ENCODE measurements at places on chromosomes 2 and 18.
A peak's percentile ranks its signal among the peaks of the same experiment; 100 is the strongest.

DNA sequence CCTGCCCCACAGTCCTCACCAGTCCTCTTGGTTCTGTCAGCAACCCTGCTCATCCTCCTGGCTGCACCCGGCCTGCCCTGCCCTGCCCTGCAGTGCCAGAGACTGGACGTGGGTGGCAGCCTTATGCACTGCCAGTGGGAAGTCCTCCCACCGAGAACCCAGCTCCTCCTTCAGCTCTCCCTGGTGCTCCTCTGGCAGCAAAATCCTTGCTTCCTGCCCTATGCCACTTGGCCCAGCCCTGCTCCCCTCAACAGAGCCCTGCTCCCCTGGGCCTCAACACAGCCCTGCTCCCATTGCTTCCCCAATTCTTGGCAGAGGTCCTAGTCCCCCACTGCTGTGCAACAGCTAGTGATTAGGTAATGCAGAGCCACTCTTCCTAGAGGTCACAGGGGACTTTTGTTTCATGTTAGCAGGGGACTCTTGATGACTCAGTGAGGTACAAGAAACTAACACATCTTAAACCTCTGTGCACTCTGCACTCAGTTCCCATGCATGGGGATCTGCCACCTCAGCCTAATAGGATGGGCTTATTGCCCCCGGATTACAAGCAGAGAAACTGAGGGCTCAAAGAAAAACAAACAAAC, 58.0 kb upstream of the EDAR start:
- no peak for DNase-seq

GRCh38 chr2:240437861-240438809, 2.7 kb downstream of the GPC1 start:
- peak; percentile 37 for DNase-seq

GRCh38 chr18:55764386-55764785, 176.4 kb upstream of the TCF4 start:
- no peak for DNase-seq

DNA sequence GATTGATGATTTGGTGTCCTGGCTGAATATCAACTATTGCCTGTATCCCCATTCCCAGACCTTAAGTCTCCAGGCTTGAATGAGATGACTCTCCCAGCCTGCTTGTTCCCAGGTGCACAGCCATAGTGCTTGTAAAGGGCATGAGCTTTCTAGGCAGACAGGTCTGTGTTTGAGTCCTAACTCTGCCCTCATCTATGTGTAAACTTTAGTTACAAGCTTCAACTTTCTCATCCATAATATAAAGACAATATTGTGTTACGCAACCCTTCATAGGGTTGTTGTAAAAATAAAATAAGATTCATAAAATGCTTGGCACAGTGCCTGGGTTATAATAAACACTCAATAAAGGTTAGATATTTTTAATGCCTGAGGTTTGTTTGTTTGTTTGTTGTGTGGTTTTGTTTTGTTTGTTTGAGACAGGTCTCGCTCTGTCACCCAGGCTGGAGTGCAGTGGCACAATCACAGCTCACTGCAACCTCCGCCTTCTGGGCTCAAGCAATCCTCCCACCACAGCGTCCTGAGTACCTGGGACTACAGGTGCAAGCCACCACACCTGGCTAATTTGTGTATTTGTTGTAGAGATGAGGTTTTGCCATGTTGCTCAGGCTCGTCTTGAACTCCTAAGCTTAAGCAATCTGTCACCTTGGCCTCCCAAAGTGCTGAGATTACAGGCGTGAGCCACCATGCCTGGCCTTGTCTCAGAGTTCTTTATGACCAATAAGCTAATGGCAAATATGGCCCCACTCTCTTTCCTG, 89.4 kb upstream of the MAPRE2 start:
- no peak for DNase-seq

- DNase-seq = no peak
These were observed 71.3 kb downstream of the ITGA4 start for GRCh38 chr2:181528441-181528840.

GRCh38 chr2:10005461-10006235, 37.7 kb upstream of the KLF11 start:
- no peak for DNase-seq

DNA sequence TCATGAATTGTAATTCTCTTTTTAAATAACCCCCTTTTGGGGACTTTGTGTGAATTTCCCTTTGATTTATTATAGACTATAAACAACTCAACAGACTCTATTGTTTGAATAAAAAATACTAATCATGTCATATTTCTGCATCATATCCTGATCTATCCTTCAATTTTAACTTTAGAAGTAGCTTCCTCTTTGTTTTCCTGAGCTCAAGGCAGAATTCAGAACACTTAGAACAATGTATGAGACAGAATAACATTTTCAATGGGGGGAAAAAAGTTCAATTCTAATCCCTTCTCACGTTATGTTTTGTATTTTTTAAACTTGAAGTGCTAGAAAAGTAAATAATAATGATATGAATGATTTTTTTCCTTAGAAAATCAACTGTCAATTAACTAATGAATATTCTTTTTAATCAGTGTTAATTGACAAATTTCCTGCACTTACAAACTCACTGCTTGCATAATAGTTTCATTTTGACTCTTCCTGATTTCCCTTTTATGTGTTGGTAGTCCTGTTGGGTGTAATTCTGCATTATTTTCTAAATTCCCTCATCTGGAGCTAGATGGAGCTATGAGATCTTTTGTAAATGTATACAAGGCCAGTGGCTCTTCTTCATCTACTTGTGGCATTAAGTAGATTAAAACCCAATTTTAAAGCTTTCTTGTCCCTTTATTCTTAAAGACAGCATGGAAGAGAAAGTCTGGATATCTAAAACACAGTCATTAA, 326.1 kb downstream of the PARD3B start:
- peak; percentile 4 for DNase-seq

DNA sequence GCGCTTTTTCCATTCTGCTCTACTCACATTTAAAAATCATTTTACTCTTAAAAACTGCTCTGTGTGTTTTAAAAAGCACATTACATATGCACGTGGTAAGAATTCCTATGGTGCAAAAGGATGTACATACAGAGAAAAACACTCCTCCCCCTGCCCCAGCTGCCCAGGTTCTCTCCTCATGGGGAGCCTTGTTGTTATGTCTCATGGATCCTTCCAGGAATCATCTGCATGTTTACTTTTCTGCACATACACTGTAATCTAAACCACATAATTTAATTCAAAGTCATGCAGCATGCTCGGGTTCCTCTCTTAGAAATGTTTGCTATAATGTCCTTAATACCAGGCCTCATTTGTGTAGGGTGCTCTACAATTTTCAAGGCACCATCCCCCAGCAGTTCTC, 243.3 kb downstream of the LOXHD1 start:
- DNase-seq = no peak

DNA sequence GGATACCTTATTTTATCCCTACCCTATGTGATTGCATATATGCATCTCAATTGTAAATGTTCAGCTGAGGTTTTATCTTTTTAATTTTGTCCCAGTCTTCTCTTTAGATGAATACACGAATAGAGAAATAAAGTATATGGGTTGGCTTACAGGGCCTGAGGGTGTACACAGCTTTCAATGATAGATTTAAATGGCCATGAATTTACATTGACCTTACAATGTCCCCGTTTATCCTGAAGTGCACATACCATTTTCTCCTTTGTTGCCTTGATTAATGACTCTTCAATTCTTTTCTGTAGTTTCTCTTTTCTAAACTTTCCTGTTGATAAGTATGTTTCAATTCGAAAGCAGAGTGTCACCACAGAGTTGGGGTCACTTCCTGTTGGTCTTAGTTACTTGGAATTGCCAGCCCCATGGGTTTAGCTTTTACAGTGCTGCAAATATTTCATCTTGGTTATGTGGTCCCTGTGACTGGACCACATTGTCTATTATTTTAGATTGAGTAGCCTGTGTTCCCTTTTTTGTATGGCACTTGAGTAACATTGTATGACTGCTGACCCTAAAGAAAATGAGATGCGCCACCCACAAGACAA, 1616.3 kb upstream of the ACVR2A start:
- DNase-seq = no peak

GRCh38 chr2:109407276-109408042, 206.3 kb downstream of the SEPTIN10 start:
- no peak for DNase-seq

DNA sequence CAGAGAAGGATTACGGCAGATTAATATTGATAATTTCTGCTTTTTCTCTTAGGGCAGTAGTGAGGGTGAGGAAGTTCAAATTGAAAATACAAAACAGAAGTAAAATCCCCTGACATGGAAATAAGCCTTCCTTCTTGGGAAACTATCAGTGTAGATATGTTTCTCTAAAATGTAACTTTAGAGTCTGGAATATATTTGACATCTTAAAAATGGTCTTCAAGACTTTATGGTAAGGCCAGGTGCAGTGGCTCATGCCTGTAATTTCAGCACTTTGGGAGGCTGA, 33.0 kb downstream of the INPP5D start:
- DNase-seq = no peak

DNA sequence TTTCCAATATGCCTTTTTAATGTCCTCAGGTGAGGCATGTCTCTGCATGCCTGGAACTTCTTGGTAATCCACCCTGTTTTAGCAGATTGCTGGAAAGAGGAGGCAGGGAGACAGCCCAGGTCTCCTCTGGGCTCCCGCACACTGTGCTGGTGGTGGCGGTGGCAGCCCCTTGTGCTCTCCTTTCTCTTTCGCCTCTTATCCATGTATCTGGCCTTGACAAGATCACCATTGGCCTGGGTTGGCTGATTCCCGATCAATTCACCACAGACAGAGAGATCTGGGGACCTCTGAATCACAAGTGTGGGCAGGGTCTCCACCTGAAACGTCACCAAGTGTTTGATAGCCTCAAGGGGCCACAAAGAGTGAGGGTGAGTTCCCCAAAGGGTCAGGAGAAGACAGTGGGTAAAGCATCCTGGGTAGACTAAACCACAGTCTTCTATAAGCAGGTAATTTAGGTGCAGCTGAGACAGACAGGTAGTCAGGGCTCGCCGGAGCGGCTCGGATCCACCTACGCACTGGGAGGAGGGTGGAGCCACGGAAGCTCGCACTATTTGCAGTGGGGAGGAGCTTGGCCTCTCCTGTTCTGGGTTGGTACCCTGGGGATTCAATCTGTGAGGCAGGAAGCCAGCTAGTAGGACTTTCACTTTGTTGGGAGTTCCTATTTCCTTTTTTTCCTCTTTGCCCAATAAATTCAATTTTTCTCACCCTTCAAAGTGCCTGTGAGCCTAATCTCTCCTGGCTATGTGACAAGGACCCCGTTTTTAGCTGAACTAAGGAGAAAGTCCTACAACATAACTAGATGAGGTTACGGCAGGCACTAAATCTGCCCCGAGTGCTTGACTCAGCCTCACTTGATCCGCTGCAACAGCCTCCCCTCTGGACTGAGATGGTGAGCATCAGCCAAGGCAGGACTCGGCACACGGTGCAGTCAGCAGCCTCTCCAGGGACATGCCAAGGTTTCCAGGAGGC, 57.6 kb downstream of the SLC4A3 start:
- peak; percentile 35 for DNase-seq

- no peak for DNase-seq
These were observed 127.6 kb upstream of the ITGA6 start for GRCh38 chr2:172299741-172300140.

GRCh38 chr2:39118786-39119499, 1.9 kb downstream of the SOS1 start:
- DNase-seq = no peak

- DNase-seq = no peak
These were observed 55.4 kb downstream of the REL start for GRCh38 chr2:60936757-60937156.

- DNase-seq = peak; percentile 36
These were observed 37.6 kb downstream of the C18orf63 start for GRCh38 chr18:74353169-74353775.

DNA sequence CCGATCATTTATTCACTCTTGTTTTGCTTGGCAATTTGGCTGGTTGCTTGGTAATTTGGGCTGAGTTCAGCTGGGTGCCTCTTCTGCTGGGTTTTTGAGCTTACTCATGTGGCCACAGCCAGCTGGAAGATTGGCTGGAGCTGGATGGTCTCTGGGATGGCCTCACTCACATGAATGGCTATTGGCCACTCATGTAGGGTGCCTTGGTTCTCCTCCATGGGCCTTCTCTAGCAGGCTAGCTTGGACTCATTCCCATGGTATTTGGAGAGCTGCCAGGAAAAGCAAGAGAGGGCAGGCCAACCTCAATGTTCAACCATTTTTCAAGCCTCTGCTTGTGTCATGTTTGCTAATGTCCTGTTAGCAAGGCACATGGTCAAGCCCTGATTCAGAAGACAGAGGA, 16.9 kb downstream of the ZAP70 start:
- no peak for DNase-seq

DNA sequence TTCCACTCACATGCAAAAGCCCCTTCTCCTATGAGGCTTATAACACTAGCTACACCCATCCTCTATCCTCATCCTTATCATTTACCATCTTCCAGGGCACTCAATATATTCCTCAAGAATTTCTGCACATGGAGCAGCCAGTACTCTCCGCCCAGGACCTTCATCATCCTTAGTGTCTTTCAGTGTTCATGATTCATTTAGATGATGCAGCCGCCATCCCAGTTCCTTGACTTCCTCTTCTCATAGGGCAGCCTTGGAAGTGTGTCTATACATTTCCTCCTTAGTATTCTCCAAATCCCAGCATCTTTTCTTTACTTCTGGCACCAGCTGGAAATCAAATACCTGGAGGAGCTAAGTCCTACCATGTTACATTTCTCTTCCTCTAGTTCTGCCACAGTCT, 3.0 kb upstream of the ITSN2 start:
- no peak for DNase-seq

- DNase-seq = no peak
These were observed 49.1 kb upstream of the ATP6V1B1 start for GRCh38 chr2:70886541-70886987.

DNA sequence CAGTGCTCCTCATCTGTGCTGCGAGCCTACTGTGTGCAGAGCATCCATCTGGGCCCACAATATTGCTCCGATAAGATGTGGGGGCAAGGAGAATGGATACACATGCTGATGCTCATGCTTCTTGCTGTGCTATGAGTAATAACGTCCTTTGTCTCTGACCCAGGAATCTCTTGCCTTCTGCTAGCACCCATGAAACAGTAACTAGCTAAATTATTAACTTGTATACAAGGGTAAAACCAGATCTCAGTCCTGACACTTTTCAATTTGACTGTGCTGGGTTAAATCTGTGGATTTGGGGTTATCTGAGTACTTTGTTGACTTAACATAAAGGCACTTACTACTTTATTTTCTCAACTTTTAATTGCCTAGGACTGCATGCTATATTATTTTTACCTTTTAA, 357.6 kb downstream of the SLC4A3 start:
- no peak for DNase-seq

GRCh38 chr2:76450024-76450475, 739.3 kb upstream of the GCFC2 start:
- DNase-seq = no peak

DNA sequence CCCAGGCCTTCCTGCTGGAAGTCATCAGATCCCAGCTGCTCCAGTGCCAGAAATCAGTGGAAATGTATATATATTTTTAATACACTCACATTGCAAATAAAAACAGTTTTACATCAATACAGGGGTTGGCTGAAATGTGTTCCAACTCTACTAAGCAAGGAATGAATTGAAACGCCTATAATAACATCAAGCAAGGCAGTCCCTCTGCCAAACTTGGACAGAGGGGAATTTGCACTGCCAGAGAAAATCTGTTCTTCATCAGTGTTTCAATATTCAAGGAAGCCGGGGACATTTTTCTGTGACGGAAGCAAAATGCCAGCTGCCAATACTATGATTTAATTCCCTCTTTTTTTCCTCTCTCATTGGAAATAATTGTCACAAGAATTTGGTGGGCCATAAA, 335.3 kb downstream of the TNS1 start:
- DNase-seq = no peak

GRCh38 chr2:75676464-75676863, 29.9 kb downstream of the MRPL19 start:
- no peak for DNase-seq

Data from NCI-H1930 (cell line).